Right forelimb (tissue), 1 donor: ENCODE measurements at places on chromosomes 2 and 18.
A peak's percentile ranks its signal among the peaks of the same experiment; 100 is the strongest.

DNA sequence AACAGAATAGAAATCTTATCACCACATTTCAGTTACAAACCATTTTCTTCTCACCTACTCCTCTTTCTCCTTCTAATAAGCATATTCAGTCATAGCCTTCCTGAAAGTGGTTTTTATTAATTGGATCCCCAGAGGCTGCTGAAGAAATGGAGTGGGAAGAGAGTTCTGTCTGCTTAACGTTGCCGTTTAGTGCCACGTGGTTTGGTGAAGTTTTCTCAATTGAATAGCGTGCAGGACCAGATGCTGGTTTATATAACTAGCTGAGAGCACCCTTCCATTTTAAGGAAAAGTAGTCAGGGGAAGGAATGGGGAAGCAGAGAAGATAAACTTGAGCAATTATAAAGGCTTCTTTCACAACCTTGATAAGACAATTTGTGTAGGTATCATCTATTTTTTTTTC, 318.7 kb downstream of the PTH2R start:
- DNase-seq = no peak

DNA sequence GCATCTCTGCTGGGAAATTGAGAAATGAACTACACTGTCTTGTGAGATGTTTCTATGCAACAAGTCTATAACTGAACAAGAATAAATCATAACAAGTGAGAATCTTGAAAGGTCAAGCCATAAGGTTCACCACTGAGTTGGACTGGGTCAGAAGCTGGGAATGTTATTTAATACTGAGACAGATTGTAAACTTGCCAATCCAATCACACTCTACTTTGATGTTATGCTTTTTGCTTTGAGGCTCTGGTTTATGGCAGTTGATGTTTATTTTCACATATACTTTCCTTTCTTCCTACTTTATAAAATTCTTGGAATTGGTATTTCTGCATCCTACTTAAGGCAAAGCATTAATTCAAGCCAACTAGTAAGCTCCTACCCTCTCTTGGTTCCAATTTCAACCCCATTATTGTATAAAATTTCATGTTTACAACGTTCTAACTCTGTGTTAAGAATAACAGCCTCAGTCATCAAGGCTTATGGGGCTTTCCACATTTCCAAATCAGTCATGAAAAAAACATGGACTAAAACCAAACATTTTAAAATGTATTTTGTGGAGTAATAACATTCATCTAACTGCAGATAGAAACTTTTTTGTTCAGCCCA, 533.4 kb downstream of the NYAP2 start:
- DNase-seq = no peak

- no peak for DNase-seq
Measured at GRCh38 chr2:101987832-101988231, 3.9 kb upstream of the IL1R2 start.

- no peak for DNase-seq
Measured at GRCh38 chr2:218028562-218029348, 26.0 kb upstream of the TNS1 start.

DNA sequence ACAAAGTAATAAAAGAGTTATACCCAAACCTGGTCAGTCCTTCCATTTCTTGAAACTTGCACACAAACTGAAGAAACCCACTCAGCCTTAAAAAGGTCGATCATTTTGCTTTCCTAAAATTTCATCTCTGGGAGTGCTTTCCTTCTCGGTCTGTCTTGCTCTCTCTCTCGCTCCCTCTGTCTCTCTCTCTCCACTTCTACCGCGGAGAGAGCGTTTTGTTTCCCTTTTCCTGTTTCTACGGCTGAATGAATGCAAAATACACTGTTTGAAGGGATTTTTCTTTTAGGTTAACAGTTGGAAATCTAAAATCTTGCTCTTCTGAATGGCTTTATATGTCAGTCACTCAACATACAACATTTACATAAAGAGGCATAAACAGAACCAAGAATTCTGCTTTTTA, 424.2 kb downstream of the TGIF1 start:
- DNase-seq = no peak

DNA sequence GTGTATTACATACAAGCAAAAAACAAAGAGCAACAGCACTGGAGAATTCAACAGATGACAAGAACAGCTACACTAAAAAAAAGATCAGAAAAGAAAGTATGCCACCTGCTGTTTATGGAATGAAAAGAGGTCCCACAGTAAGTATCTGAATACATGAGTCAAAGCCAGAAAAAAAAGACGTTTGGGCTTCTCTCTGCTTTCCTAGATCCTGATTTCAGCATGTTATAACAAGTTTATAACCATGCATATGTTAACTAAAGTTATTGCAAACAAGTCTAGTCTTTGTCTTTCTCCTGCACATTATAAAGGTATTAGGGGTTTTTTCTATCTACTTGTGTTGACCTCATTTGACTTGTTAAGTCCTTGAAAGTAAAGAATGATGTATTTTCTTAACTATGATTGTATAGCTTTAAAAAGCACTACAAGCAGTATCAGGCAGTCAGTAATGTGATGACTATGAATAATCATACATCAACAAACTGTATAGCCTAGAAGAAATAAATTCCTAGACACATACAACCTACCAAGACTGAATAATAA, 108.5 kb upstream of the COL5A2 start:
- DNase-seq = no peak

DNA sequence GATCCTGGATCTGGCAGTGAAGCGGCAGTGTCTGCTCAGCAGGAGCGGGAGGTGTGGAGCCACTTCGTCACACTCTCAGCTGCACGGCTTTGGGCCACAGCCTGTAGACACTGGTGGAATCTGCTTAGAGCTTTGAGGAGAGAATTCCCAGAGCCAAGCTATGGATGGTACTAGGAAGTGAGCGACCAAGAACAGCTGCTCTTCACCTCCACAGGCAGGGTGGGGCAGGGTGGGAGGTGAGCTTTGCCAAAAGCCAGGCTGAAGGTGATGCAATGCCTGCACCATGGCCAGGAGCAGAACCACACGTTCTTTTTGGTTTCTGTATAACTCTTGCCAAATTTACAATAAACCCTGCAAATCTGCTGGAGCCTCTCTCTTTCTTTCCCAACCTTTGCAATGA, 226.1 kb downstream of the ANKRD30B start:
- no peak for DNase-seq

- DNase-seq = no peak
Measured at GRCh38 chr2:25294573-25295462, 46.9 kb downstream of the DNMT3A start.

GRCh38 chr2:31467426-31467825, 52.9 kb upstream of the XDH start:
- DNase-seq = no peak

DNA sequence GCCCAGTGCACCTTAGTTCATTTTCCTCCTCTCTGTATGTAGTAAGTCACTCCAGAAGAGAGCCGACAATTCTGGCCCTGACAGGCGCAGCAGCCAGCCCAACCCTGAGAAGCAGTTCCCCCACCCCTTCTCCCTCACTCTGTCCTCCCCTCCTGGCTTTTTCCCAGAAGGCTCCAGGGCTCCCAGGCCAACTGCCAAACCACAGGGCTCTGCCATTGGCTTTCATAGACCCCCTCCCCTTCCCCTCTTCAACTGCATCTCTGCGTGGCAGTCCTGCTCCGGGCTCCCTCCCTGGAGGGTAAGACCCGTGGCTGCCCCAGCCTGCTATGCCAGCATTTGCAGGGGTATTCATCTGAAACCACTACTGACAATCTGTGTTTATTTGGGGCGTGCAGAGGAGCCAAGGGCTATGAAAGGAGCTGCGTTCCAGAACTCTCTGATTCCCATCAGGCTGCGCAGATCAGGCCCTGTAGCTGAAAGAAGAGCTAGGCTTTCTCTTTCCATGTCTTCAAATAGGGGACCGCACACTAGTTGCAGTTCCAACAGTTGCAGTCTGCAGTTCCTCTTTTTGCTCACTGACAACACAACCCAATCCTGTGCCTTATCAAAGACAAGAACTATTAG, 388.6 kb upstream of the TNP1 start:
- DNase-seq = peak; percentile 92

DNA sequence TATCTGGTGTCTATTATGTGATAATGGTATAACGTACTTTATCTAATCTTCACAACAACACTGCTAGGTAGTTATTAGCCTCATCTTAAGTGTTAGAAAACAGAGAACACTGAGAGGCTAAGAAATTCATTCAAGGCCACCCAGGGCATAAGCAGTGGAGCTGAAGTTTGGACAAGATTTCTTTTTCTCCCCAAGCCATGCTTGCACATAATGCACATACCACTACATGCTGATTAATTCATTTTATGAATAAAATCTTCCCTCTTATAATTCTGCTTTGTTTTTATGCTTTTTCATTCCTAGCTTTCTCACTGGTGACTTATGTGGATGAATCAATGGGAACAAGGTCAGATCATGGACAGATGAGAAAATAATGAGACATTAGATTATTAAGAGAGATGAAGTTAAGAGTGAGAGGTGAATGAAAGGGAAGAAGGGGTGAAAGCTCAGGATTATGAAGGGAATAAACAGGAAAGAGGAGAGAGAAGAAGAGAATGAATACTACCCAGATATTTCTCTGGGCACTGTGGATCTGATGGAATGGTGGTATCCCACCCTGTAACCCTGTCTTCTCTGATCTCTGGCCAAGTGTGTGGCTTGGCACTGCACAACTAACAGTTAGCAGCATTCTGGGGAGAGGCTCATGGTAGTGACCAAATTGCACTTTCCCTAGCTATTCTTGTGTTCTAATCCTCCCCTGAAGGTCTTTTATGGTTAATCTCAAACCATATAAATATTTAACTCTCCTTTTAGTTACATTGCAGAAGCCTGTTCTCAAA, 17.7 kb upstream of the GALNT3 start:
- DNase-seq = no peak

- DNase-seq = no peak
Measured at GRCh38 chr18:55908901-55909366, 320.9 kb upstream of the TCF4 start.

DNA sequence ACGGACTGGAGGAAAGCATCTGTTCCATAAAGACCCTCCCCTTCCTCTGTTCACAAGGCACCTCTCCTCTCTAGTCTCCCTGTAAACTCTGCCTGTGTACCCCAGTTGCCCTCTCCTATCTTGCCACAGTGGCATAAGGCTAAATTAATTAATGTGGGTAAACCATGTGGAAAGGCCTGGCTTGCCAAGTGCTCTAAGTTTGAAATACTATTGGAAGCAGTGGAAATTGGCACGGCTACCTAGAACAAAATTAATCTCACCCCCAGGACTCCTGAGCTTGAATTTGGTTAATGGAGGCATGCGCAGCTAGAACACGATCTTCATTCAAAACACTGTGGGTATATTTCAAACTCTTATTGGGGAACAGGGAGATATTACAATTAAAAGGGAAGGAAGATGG, 19.2 kb upstream of the SLC14A2 start:
- DNase-seq = no peak
